T-helper 2 cell (primary cell): ENCODE measurements at places on chromosomes 2 and 18.

GRCh38 chr2:239723486-239724193 lies 301.5 kb downstream of the NDUFA10 start:
- no peak for DNase-seq

GRCh38 chr2:223696719-223697118 lies 94.6 kb upstream of the SCG2 start:
- no peak for DNase-seq

DNA sequence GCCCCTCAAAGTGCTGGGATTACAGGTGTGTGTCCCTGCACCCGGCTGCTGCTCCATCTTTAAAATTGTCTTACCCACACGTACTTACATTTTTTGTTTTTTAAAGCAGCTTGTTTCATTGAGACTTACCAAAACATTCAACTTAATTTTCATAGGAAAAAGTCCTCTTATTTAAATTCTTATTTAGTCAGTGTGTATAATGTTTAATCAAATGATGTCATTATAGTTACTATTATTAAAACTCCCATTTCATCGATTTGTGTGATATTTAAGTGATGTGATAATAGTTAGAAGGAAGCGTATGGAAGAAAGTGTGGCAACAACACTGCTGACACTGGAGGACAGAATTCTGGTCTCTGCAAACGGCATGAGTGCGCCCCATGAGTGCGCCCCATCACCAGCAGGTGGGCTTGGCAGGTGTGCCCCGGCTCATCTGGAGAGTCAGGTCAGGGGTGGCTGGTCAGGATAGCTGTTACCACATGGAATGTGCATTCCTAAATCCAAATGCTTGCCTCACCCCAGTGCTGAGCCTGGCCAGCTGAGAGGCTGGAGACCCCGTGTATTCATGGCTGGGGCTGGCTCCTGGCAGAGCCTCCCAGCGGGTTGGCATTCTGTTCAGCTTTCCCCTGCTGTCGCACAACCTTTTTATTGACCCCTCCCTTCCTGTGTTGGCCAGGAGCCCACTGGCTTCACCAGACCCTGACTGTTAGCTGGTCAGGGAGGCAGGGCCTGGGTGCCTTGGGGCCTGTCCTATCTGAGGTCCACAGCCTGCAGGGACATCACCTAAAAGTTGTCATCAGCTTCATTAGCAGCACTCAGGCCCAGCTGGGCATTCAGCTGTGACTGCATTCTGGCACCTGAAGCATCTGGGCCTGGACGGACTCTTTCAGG lies 79.7 kb downstream of the AGAP1 start:
- no peak for DNase-seq

- DNase-seq, result no peak
Observed at GRCh38 chr2:144889348-144889747, 369.4 kb upstream of the ZEB2 start.

GRCh38 chr2:201517094-201517493 lies 65.6 kb downstream of the STRADB start:
- DNase-seq, result no peak

GRCh38 chr18:61841706-61842105 lies 51.1 kb downstream of the RNF152 start:
- no peak for DNase-seq

DNA sequence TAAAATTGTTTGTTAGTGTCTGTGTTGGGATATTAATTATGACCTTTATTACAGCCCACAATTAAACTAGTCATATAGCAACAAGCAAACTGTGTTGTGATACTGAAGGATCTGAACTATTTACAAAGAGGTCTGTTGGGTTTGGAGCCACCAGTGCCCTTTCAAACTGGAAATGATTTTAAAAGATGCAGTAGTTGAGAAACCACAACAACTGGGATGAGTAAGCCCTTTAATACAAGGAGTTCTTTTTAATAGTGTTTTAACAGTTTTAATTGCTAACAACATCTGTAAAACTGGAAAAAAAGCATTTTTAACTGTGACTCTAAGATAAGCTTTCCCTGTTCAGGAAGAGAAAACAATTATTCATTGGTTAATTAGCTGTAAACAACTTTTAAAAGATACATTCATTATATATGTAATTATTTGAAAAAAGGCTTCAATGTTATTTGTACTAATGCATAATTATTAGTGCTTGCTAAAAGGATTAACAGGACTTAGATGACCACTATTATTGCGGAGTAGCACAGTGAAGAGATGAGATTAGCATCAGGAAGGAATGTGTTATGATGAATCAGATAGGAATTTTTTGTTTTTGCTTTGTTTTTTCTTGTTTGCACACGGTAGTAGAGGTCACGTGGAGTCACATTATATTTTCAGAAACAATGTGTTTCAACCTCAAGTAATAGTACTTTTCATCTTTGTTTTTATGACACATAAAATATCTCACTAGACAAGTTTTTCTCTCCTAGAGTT lies 392.7 kb upstream of the FANCL start:
- no peak for DNase-seq

- peak; percentile 53 for DNase-seq
Observed at GRCh38 chr2:68770271-68771111, 35.9 kb downstream of the ARHGAP25 start.

DNA sequence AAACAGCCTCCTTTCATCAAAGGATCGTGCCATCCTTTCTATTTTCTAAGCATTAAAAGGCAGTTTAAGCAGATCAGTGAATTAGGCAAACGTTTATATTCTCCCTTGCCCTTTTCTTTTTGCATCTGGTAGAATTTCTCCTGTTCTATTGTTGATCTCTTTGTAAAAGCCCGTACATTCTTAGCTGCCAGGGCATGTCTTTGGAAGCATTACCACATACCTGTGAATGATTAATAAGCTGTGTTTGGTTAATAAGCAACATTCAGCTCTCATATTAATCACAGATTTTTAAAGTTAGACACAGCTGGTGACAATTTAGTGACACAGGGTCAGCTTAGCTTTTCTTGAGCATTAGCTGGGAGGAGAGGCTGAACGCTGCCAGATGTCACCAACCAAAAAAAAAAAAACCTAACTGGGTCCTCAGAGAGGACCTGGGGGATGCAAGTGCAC lies 33.8 kb upstream of the CYP1B1 start:
- DNase-seq, result no peak

- DNase-seq, result no peak
Observed at GRCh38 chr2:19141234-19142004, 217.0 kb downstream of the OSR1 start.

GRCh38 chr2:138157372-138157771 lies 193.1 kb downstream of the HNMT start:
- no peak for DNase-seq

GRCh38 chr2:237152361-237152760 lies 66.7 kb downstream of the COPS8 start:
- DNase-seq, result no peak

DNA sequence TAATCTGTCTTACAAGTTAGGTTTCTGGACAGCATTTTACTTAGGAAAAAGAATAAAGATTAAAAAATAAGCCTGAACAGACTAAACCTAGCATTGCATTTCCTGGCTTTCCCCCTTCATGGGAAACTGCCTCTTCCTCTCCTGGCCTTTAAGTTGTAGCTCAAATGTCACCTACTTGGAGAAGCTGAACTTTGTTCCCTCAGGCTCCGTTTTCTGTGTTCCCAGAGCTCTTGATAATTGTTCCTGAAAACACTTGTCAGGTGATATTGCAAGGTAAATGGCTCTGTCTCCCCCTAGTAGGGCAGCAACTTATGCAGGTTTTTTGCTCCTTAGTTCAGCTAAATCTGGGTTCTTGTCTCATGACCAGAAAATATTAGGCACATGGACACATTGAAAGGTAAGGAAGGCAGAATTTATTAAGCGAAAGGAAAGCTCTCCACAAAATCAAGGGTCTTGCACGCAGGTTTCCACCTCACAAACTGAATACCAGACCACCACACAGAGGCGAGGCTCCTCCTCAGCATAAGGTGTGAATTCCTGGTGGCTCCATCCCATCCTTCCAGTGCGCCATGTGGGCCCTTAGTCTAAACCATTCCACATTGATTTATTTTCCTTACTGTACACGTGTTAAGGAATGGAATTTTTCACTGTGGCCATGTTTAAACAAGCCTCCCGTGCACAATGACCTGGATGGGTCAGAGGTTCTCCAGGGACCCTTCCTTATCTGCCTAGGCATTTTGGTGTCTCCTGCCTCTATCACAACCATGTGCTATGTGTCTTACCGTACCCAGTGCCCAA lies 229.3 kb downstream of the HNMT start:
- DNase-seq, result no peak

GRCh38 chr2:152097801-152098495 lies 896 bp downstream of the CACNB4 start:
- no peak for DNase-seq

GRCh38 chr2:8543060-8543382 lies 138.8 kb upstream of the ID2 start:
- DNase-seq, result no peak

- DNase-seq, result no peak
Observed at GRCh38 chr2:3805201-3805939, 102.0 kb downstream of the DCDC2C start.

GRCh38 chr2:69054431-69054830 lies 41.5 kb downstream of the ANTXR1 start:
- DNase-seq, result peak; percentile 82

- no peak for DNase-seq
Observed at GRCh38 chr2:17148407-17149145, 369.7 kb downstream of the RAD51AP2 start.

- no peak for DNase-seq
Observed at GRCh38 chr2:216149741-216150140, 40.6 kb downstream of the XRCC5 start.

GRCh38 chr2:200681697-200682096 lies 95.9 kb downstream of the AOX1 start:
- no peak for DNase-seq

DNA sequence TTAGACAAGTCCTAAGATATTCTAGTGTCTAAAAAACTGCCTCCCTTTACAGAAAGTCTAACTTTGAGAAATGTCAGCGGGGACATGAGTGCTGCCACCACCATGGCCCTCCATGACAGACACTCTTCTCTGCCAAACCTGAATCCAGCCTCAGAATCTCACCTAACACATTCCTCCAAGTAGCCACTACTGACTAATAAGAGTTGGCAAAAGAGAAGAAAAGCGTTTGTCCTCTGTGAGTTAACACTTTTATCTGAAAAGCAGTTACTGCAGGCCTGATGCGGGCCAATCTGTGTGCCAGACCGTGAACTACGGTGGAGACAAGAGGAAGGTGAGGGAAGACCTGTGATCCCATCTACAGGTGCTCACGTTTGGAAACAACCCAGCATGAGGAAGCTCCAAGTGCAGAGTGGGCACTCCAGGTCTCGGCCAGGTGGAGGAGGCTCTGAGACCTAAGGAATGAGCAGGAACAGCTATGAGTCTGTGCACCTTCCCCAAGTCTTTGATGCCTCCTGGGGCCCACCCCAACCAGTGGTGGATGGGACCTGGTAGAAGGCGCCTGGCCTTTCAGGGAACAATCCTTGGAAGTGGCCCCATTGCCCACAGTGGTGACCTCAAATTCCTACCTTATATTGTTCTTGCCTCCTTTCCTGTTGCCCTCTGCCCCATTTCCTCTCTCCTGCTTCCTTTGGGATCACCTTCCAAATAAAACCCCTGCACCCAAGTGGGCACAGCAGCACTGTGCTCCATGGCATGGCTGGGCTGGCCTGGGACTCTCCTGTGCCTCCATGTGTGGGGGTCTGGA lies 91.6 kb downstream of the BIN1 start:
- DNase-seq, result no peak

DNA sequence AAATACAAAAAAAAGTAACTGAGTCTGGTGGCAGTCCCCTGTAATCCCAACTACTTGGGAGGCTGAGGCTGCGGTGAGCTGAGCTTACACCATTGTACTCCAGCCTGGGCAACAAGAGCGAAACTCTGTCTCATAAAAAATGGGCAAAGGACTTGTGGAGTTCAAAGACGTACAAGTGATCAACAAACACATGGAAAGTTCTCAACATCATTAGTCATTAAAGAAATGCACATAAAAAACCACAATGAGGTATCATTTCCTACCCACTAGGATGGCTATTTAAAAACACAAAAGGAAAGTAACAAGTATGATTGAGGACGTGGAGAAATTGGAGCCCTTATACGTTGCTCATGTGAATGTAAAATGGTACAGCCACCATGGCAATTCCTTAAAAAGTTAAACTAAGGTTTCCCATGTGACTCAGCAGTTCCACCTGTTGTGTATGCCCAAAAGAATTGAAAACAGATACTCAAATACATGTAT lies 52.3 kb downstream of the RAB10 start:
- no peak for DNase-seq

GRCh38 chr2:2877427-2877826 lies 500.2 kb downstream of the EIPR1 start:
- DNase-seq, result no peak

DNA sequence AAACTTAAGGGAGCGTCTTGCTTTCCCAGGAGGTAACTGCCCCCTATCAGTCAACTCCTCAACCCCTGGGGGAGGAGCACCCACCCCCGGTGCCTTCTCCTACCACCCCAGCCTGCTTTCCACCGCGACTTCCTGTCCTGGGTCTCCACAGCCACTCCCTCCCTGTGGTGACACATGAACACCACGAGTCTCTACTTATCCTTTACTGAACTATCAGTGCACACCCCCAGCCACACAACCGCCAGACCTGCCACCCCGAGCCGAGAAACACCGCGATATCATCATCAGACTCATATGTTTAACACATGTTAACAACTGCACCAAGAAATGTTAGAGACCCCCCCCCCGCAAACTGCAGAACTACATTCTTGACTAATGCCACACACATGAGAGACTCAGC lies 43.3 kb downstream of the LONRF2 start:
- DNase-seq, result no peak

- no peak for DNase-seq
Observed at GRCh38 chr2:232385660-232386489, 7.3 kb downstream of the ALPP start.

DNA sequence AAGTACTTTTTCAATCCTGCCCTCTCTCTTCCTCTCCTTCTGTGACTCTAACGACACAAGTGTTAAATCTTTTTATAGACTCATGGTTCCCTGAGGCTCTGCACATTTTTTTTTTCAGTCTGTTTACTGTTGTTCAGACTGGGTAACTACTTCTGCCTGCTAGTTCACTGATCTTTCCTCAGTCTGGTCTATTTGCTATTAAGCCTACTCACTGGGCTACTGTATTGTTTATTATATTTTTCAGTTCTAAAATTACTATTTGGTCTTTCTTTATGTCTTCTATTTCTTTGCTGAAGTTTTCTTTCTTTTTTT lies 21.3 kb downstream of the PPP3R1 start:
- no peak for DNase-seq

DNA sequence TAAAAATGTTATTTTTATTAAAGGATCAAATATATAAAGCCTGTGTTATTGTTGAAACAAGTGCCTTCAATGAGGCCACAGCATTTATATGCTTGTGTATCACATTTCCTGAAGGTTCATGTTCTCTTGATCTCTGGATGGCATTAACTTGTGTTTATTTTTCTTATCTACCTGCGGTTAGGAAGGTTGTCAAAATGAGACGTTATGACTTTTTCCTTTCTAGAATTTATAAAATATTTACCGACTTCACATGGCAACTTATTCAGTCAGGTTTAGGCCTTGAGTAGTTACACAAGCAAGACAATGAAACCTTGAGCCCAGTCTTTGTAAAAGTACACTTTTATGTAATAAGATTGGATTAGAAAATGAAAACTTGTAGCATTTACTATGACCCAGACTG lies 196.4 kb upstream of the ACVR2A start:
- DNase-seq, result peak; percentile 13

- DNase-seq, result no peak
Observed at GRCh38 chr18:27838225-27838624, 338.7 kb downstream of the CDH2 start.
